ENCODE measurements at places on chromosomes 5 and 9. TPM values are rescaled to one million over a fixed set of nuclear protein-coding genes. Genes with fewer than 3 reads are reported as not detected.

The PCDHGB7 gene
- total RNA-seq, result 2.6 TPM

DNA sequence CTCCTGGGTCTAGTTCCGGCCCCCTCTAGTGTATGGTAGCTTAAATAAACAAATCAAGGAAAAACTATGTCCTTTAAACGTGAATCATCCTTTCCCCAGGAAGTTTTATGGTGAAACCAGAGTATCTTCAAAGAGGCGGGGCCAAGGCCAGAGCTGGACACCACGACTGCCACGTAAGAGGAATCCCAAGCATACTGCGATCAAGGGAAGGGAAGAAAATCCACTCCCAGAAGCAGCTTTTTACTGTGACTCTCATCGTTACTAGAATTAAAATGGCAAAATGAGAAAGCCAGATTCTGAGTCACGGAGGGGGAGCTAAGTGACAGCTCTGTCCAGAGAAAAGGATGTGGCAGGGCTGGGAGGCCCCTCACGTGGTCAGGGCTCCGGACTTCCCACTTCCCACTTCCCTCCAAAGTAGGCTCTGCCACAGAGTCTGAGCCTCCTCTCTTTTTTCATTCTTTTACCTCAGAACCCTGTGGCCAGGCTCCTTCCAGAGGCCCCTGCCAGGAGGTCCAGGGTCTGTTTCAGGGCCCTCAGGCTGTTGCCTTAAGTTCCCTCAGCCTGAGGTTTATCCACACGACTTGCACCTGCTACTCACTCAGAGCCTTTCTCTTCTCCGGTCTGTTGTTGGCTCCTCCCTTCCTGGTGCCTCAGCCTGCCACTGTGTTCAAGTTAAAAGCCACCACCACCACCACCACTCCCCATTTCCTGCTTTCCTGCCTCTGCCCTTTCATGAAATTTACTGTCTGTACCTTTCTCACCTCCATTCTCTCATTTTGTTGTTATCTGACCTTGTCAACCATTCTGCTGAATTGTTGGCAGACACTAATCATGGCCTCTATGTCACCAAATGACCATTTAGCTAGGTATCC, 1.4 kb upstream of the GLRX start:
- peaks cover 30% of the 10 kb centered on the region for H3K4me1 ChIP-seq
- peak overlapping the region; percentile 51 for H3K4me3 ChIP-seq
- peak overlapping the region; percentile 71 for H3K27ac ChIP-seq
- peak; percentile 93 for DNase-seq
- H3K27me3 ChIP-seq, result no peaks in the 10 kb centered on the region
- 0 out of 2 replicates have a peak, but pooled peaks cover 2% of the 10 kb centered on the region for H3K36me3 ChIP-seq

- peaks cover 44% of the 10 kb centered on the region for H3K4me1 ChIP-seq
- H3K27ac ChIP-seq, result no peak overlapping the region
- DNase-seq, result no peak
- no peaks in the 10 kb centered on the region for H3K36me3 ChIP-seq
Measured at GRCh38 chr5:158999339-158999738, 100.4 kb downstream of the EBF1 start.

The LIFR gene
- 46.0 TPM for total RNA-seq

GRCh38 chr5:133981714-133982113, 13.3 kb upstream of the C5orf15 start:
- H3K4me3 ChIP-seq, result no peak overlapping the region
- H3K4me1 ChIP-seq, result peaks cover 18% of the 10 kb centered on the region
- H3K36me3 ChIP-seq, result peaks cover 90% of the 10 kb centered on the region
- no peaks in the 10 kb centered on the region for H3K27me3 ChIP-seq
- no peak for DNase-seq

The SMIM32 gene
- total RNA-seq, result not detected

GRCh38 chr9:92790542-92791527, 26.2 kb upstream of the BICD2 start:
- no peaks in the 10 kb centered on the region for H3K27me3 ChIP-seq
- DNase-seq, result peak; percentile 62
- no peaks in the 10 kb centered on the region for H3K4me1 ChIP-seq
- H3K36me3 ChIP-seq, result no peaks in the 10 kb centered on the region
- no peak overlapping the region for H3K27ac ChIP-seq
- no peak overlapping the region for H3K4me3 ChIP-seq

GRCh38 chr9:138071292-138071691, 193.7 kb downstream of the CACNA1B start:
- no peak overlapping the region for H3K27ac ChIP-seq
- peaks cover 14% of the 10 kb centered on the region for H3K27me3 ChIP-seq
- no peak for DNase-seq
- H3K4me3 ChIP-seq, result no peak overlapping the region
- no peaks in the 10 kb centered on the region for H3K4me1 ChIP-seq
- H3K36me3 ChIP-seq, result no peaks in the 10 kb centered on the region

DNA sequence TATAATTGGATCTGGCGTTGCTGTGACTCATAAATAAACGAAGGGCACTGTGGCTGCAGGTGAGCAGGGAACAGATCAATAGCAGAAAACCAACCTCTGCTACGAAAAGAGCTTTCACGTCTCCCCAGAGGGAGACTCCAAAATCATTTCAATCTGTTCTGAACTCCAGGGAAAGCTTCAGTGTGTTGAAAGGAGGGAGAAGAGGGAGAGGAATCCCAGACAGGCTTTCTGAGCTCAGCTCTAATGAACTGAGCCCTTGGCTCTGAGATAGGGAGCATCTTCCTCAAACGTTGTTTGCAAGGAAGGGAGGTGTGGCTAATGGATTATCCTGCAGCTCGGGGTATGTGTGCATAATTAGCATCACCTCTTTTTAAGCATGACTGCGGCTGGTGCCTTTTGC, 288.0 kb upstream of the IRX4 start:
- H3K36me3 ChIP-seq, result no peaks in the 10 kb centered on the region
- no peaks in the 10 kb centered on the region for H3K4me1 ChIP-seq
- H3K27me3 ChIP-seq, result no peaks in the 10 kb centered on the region
- no peak for DNase-seq

GRCh38 chr9:16421532-16421931, 448.9 kb downstream of the BNC2 start:
- H3K27me3 ChIP-seq, result no peaks in the 10 kb centered on the region
- H3K27ac ChIP-seq, result no peak overlapping the region
- no peaks in the 10 kb centered on the region for H3K36me3 ChIP-seq
- DNase-seq, result peak; percentile 33
- peaks cover 34% of the 10 kb centered on the region for H3K4me1 ChIP-seq
- H3K4me3 ChIP-seq, result no peak overlapping the region

DNA sequence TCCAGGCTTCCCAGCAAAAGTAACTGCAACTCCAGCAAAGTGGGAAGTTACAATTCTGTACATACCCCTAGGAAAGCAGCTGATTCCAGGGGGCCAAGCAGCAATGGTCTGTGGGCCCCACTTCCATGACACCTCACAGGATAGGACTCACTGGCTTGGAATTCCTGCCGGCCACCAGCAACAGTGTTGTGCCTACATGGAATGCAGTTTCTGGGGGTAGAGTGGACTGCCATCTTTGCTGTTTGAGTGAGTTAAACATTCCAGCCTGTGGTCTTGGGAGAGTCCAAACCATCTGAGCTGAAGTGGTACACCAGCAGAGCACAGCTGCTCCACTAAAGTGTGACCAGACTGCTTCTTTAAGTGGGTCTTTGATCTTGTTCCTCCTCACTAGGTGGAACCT, 13.4 kb upstream of the FBN2 start:
- H3K36me3 ChIP-seq, result no peaks in the 10 kb centered on the region
- no peaks in the 10 kb centered on the region for H3K4me1 ChIP-seq
- H3K27me3 ChIP-seq, result no peaks in the 10 kb centered on the region
- no peak overlapping the region for H3K27ac ChIP-seq

The NMUR2 gene
- total RNA-seq, result not detected

DNA sequence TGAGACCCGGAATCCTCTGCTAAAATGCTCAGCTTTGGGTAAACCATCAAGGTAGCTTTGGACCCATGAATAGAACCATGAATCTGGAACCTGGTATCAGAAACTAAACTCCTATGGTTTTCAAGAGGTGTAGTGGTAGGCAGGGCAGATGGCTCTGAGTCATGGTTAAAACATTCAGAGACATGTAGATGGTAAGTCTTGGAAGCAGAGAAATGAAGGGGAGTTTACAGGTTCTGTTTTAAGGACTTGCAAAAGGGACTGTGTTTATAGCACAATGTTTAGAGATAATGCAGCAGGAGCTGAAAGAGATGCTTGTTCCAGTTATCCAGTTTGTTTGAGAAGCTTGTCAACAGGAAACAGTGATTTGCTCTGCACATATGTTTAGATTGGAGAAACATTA, 36.0 kb upstream of the FBN2 start:
- no peak overlapping the region for H3K4me3 ChIP-seq
- no peaks in the 10 kb centered on the region for H3K27me3 ChIP-seq
- no peaks in the 10 kb centered on the region for H3K36me3 ChIP-seq
- DNase-seq, result no peak

- peaks cover 17% of the 10 kb centered on the region for H3K4me1 ChIP-seq
- DNase-seq, result no peak
- H3K27me3 ChIP-seq, result no peaks in the 10 kb centered on the region
- no peak overlapping the region for H3K4me3 ChIP-seq
Measured at GRCh38 chr5:142506046-142506445, 179.8 kb downstream of the FGF1 start.

GRCh38 chr9:113636693-113637092, 173.2 kb downstream of the RGS3 start:
- no peak overlapping the region for H3K4me3 ChIP-seq
- DNase-seq, result no peak
- H3K36me3 ChIP-seq, result no peaks in the 10 kb centered on the region
- peaks cover 35% of the 10 kb centered on the region for H3K4me1 ChIP-seq
- H3K27ac ChIP-seq, result no peak overlapping the region

DNA sequence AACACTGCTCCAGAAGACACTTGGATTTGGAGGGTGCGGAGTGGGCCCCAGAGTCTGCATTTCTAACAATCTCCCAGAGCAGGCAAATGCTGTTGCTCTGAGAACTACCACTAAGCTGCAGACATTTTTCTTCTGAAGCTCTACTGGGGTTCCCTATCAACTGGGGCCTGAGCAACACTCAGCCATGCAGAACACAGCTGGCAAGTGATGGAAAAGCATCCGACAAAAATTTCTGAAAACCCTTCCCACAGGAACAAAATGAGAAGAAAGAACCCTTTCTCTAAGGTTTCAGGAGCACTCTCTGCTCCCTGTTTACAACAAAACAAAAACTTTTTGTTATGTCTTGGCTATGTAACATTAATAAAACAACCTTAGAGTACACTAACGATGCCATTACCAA, 516.9 kb downstream of the CTNND2 start:
- H3K4me1 ChIP-seq, result peaks cover 20% of the 10 kb centered on the region
- H3K36me3 ChIP-seq, result no peaks in the 10 kb centered on the region
- no peak overlapping the region for H3K4me3 ChIP-seq
- peaks cover 36% of the 10 kb centered on the region for H3K27me3 ChIP-seq
- H3K27ac ChIP-seq, result no peak overlapping the region
- no peak for DNase-seq

- H3K4me1 ChIP-seq, result peaks cover 49% of the 10 kb centered on the region
- no peaks in the 10 kb centered on the region for H3K27me3 ChIP-seq
- no peak overlapping the region for H3K4me3 ChIP-seq
- H3K27ac ChIP-seq, result peak overlapping the region; percentile 42
- H3K36me3 ChIP-seq, result no peaks in the 10 kb centered on the region
Measured at GRCh38 chr5:15904899-15905830, 274.4 kb downstream of the MARCHF11 start.

DNA sequence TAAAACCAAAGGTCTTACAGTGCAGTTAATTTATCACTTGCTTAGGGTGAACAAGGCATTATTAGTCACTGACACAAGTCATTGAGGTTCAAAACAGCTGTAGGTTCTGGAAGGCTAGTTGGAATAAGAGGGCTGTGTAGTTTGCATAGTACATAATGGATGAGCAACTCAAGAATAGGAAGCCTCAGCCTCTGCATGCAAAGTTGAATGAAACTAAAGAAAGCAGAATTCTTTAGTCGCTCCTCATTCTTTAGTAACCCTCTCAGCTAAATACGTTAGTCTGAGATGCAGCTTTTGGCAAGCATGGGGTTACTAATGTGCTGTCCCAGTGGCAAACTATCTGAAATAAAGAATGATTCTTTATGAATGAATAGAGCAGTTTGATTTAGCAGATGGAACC, 74.2 kb downstream of the ADGRV1 start:
- H3K27me3 ChIP-seq, result no peaks in the 10 kb centered on the region
- H3K4me1 ChIP-seq, result no peaks in the 10 kb centered on the region
- H3K36me3 ChIP-seq, result no peaks in the 10 kb centered on the region
- H3K27ac ChIP-seq, result no peak overlapping the region

GRCh38 chr9:15635752-15636151, 82.9 kb downstream of the CCDC171 start:
- no peaks in the 10 kb centered on the region for H3K36me3 ChIP-seq
- DNase-seq, result no peak
- no peak overlapping the region for H3K4me3 ChIP-seq
- no peak overlapping the region for H3K27ac ChIP-seq
- no peaks in the 10 kb centered on the region for H3K4me1 ChIP-seq

The GPR151 gene
- total RNA-seq, result not detected

GRCh38 chr5:138469540-138470321, 4.5 kb downstream of the EGR1 start:
- no peak overlapping the region for H3K4me3 ChIP-seq
- peaks cover 9% of the 10 kb centered on the region for H3K4me1 ChIP-seq
- no peak for DNase-seq
- H3K36me3 ChIP-seq, result peaks cover 8% of the 10 kb centered on the region

The PCDHA1 gene
- total RNA-seq, result not detected

DNA sequence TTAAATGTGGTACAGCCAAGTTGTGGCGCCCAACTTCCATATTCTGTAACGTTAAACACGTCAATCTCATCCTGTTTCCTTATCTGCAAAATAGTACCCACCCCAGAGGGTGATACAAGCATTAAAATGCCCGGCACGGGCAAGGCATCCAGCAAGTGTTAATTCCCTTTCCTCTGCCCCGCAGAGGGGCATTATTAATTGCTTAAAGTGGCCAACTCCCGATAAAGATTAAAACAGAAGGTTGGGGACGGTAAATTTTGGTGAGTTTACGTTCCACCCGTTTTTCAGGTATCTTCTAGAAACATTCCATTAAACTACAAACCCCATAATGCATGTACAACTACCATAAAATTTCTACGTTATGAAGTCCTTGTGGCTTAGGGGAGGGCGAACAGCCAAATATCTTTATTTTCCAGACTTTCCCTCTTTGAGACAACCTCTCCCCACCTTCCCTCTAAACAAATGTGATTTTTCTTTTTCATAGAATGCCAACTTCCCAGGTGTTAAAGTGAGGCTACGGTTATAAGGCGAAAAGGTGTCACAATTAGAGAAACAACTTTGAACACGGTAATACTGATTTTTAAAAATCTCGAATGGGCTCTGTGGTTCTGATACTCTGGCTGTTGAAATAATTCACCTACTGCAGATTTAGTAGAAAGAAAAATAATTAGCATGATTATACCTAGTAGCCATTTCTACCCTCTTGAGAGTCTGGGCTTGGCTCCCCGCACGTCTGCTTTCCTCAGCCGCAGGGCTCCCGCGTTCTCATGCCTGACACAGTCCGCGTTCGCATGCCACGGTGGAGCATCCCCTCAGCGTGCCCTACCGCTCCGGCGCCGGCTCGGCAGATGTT, 1.2 kb upstream of the GPBP1 start:
- peak overlapping the region; percentile 78 for H3K4me3 ChIP-seq
- no peaks in the 10 kb centered on the region for H3K27me3 ChIP-seq
- peaks cover 28% of the 10 kb centered on the region for H3K36me3 ChIP-seq
- DNase-seq, result peak; percentile 39

The LCN1 gene
- not detected for total RNA-seq

DNA sequence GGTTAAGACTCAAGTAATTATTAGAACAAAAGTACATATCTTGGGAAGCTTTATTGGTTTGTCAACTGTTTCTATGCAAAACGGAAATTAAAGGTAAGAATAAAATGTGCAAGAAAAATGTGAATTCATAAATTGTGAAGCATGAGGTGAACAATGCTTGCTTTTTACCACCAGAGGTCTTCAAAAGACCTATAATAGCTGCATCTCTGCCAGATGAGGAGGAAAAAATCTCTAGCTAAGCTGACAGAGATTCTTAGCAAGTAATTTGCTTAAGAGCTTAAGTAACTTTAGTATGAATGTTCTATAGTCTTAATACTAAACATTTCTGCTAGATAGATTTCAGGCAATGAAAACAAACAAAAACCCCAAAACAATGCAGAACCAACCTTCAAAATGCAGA, 54.1 kb downstream of the MRPS30 start:
- no peaks in the 10 kb centered on the region for H3K27me3 ChIP-seq
- DNase-seq, result no peak
- no peaks in the 10 kb centered on the region for H3K4me1 ChIP-seq
